CD4-positive, alpha-beta T cell treated with Interleukin-6 at 100 ng/mL for 8 hours (primary cell): ENCODE measurements at places on chromosomes 13 and 19.

DNA sequence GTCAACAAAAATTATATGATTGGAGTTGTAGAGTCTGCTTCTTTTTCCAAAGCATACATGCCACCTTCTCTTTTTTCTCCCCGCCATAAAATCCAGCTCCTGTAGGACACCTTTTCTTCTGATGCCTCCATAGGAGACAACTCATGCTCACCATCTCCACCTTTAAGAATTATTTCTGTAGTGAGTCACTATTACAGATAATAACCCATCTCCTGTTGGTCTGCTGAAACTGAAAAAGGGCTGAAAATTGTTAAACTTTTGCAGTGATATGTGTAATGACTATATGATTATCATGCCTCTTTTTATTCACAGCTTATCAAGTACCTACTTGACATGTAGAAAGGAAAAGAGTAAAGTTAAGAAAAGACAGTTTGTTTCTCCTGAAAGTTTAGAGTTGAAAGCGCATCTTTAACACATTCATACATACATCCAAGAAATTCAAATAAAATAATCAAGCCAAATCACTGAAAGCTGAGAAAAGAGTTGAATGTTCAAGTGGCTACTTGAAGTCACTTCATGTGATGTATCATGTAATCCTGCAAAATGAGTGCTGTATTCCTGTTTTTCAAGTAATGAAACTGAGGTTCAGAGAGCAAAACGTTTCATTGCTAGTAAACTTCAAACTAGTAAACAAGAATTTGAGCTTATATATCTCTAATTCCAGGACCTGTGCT, 35.5 kb upstream of the LPAR6 start:
- DNase-seq = no peak

DNA sequence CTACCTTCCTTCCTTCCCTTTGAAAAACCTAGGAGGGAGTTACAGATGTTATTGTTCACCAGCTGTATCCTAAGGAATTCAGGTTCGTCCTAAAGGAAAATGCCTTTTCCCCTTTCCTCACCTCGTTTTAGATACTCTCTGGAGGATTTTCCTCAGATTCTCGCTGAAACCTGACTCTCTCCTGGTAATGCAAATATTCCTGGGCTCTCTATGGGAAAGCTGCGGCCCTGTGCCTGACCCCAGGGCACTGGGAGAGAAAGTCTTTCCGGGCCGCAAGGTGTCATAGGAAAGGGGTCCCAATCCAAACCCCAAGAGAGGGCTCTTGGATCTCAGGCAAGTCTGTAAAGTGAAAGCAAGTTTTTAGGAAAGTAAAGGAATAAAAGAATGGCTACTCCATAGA, 13.1 kb upstream of the OR1M1 start:
- no peak for DNase-seq

DNA sequence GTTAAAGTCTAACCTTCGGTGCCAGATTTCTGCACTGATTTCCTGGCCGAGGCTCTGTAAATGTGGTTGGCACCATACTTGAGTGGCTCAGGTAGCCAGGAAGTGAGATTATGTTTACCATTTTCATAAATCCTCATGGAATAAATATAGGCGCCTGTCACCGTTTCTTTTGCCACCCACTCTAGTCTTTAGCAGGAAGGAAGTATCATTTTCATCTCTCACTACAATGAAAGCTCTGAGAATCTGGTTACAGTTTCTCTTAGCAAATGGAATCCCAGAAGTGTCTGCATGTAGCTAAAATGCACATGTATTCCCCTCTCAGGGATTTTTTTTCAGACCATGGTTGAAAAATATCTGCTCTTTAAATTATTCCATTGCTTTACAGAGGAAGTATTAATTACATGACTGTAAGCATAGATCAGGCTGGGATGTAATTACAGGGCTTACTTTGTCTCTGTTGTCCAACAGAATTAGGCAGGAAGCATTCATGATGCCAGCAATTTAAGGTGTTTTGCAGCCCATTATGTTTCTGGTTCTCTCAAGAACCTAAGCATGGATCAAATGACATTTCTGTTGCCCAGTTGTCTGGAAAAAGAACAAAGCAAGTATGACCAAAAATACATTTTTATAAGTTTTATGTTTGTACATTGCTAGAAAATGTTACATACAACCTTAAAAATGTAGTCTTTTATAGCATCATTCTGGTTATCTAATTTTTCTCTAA, 221.7 kb upstream of the SPRY2 start:
- no peak for DNase-seq

GRCh38 chr19:850221-850978, 1.7 kb upstream of the ELANE start:
- DNase-seq = no peak

DNA sequence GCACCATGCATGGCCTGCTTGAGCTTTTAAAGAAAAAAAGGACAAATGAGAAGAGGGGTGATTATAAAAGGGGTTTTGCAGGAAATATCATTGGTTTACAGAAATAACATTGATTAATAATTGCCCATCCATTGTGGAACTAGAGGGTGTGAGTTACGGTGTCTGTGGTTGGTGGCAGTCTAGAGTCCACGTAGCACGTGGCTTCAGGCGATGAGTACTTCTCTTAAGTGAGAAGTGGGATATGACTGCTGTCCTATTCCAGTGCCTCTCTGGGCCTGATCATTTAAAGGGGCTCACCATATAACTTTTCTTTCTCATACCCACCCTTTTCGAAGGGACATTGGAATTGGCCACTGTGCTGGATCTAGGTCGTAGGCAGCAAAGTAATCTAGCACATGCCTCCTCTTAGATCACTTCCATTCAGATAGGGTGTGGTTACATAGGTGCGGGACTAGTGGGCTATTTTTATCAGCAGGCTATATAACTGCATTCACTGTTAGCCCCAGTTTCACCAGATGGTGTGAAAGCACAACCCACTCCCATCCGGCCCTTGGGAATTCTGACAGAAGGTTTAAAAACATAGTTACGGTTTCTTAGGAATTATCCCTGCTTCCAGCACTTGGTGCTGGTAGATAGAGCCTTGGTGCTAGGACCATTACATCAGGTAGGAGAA, 19.9 kb downstream of the PPP5C start:
- no peak for DNase-seq

GRCh38 chr19:45863840-45864628, at the start of gene FOXA3:
FOXA3 (plus strand) TSS chr19:45864326; CDS start chr19:45864457, 131 bp downstream.
- peak; percentile 47 for DNase-seq

DNA sequence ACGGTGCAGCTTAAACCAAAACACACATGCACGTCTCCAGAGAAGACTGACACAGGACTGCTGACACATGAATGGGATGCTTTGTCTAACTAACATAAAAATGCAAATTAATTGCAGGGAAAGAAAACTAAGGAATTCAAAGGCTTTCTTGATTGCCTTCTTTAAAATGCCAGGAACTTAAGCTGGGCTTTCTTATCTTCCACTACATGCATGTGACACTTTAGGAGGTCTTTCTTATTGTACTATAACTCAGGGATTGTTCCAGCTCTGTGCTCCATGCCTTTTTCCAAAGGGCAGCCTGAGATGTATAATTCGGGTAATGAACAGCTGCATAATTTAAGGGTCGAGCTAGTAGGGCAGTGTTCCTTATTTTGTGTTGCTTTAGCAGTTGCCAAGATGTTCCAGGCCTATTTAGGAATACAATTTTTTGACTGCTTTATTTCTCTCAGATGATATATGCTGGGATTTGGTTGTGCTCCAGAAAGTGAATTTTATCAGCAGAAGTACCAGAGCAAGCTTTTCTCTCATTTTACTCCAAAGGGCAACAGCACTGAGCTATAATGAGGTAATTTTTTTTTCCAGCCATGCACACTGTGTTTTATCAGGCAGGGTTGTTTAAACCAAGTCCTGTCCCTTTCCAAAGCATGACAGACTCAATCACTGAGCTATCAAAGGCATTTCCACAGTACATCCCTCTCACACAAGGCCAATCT, 885.2 kb downstream of the PCDH9 start:
- no peak for DNase-seq

DNA sequence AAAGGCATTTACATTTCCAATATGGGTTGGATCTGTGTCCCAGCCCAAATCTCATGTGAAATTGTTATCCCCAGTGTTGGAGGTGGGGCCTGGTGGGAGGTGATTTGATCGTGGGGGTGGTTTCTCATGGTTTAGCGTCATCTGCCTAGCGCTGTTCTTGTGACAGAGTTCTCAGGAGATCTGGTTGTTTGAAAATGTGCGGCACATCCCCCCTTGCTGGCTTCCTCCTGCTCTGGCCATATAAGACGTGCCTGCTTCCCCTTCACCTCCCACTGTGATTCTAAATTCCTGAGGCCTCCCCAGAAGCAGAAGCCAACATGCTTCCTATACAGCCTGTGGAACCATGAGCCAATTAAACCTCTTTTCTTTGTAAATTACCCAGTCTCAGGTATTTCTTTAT, 126.2 kb upstream of the FNDC3A start:
- DNase-seq = no peak

GRCh38 chr19:55196803-55197202, 12.5 kb downstream of the PTPRH start:
- no peak for DNase-seq

GRCh38 chr19:18349524-18350128, 9.2 kb downstream of the PGPEP1 start:
- no peak for DNase-seq

DNA sequence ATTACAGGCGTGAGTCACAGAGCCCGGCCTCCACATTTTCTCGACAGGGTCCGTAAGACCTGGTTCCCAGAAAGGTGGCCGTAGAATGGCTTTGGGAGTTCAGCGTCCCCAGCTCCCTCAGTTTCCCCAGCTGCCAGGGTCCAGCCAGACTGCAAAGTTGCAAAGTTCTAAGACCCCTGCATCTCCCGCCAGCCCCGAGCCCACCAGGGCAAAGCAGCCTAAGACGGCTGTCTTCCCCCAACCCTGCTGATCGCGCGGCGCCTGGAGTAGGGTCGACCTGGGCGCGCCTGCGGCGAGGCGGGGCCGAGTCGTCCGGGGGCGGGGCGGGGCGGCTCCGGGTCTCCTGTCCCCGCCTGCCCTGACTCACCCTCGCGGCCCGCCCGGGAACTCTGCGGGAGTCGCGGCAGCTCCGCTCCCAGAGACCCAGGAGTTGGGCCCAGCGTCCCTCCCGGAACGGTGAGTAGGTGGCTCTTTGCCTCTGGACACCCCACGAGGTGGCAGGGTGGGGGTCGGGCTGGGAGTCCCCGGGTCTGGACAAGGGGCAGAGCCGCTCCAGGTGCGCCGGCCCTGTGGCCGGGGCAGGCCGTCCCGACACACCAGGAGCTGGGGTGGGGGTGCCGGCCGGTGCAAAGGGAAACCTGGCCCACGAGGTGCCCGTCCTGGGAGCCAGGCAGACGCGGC, at the start of gene LRRC8E:
TSS of gene LRRC8E (plus strand) at position 366 of the 681 bp plus-strand sequence. CDS start 7,094 bp downstream, outside the sequence.
- DNase-seq = no peak

DNA sequence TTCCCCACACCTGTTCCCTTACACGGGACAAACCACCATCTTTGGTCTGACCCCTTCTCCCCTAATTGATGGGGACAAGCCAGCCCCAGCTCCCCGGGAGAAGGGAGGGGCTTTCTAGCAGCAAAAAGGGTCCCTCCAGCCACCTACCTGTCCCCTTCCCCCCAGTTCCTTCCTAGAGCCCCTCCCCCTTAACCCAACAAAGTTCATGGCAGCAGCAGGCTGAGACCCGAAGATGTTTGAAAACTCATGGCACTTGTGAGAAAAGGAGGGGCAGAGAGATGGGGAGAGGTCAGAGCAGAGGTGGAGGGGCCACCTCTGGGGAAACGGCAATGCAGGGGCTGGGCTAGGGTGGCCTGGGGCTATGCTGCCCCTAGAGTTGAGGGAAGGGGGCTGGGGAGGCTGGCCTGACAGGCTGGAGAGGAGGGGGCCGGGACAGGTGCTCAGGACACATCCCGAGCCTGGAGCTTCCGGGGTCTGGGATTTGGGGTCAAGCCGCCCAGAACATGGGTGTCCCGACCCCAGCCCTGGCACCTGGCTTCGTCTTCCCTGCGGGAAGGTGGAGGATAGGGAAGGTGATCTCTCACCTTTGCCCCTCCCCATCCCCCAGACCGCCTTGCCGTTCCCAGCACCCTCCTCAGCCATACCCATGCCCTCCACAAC, 12.5 kb upstream of the ASF1B start:
- DNase-seq = no peak

GRCh38 chr13:94331281-94331680, 148.2 kb downstream of the DCT start:
- DNase-seq = no peak

DNA sequence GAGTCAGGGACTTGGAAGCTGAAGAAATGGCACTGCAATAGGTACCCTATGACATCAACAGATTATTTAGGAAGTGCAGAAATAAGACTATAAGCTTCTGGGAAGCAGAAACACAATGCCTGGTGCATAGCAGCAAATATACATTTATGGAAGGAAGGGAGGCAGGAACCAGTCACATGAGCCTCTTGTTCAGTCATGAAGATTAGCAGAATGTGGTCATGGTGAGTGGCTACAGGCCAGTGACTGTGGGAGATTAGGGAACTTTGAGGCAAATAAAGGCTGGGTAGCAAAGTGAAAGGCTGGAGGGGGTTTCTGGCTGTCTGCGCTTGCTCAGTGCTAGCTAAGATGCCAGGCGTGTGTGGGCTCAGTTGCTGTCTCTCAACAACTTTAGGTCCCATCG, 96.3 kb downstream of the EPSTI1 start:
- DNase-seq = no peak

GRCh38 chr19:10292789-10293636, 3.3 kb downstream of the ICAM5 start:
- DNase-seq = no peak

DNA sequence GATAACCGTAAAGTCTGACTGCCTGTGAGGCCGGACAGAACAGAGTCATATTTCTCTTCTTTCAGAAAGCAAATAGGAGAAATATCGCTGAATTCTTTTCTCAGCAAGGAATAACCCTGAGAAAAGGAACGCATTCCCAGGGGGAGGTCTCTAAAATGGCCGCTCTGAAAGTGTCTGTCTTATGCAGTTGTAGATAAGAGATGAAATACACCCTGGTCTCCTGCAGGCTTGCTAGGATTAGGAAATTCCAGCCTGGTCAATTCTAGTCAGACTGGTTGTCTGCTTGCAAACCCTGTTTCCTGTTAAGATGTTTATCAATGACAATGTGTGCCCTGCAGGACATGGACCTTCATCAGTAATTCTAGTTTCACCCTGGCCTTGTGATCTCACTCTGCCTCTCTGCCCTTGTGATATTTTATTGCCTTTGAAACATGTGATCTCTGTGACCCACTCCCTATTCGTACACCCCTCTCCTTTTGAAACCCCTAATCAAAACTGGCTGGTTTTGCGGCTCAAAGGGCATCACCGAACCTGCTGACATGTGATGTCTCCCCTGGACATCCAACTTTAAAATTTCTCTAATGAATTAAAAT, 934.8 kb upstream of the SPRY2 start:
- DNase-seq = no peak
